ENCODE measurements at places on chromosomes 16 and 17.

- DNase-seq = no peak
These were observed 469.6 kb upstream of the HSBP1 start for GRCh38 chr16:83338138-83338537.

GRCh38 chr17:17836818-17837379 lies at the start of gene SREBF1:
SREBF1 (minus strand) TSS chr17:17836986; CDS start chr17:17836817, 169 bp downstream.
- peak; percentile 85 for DNase-seq

DNA sequence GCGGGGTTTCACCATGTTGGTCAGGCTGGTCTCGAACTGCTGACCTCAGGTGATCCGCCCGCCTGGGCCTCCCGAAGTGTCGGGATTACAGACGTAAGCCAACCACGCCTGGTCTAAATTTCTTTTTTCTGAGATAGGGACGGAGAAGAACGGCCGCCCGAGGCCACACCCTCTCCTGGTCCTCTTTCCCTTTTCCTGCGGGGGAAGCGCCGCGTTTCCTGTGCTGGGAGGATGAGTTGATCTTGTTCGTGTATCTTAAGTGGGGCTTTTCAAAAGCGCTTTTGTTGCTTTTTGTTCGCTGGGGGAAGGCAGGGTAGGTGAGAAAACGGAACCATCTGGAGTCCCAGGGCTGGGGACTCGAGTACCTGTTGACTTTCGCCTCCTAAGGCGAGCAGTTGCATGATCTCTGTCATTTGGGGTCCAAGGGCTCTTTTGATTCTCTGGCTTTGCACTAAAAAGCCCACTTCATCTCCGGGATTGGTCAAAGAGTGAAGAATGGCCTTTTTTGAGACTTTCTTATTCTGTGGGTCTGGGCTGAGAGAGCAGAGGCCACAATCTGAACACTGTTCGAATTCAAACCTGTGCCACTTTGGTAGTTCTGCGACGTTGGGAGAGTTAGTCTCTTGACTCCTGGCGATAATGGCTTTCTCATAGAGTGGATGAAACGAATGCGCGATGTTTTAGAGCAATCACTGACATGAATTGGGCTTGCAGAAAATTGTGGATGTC lies 1.3 kb downstream of the FUS start:
- peak; percentile 36 for DNase-seq

GRCh38 chr16:87661561-87661960 lies 59.3 kb downstream of the JPH3 start:
- peak; percentile 52 for DNase-seq

- DNase-seq = no peak
These were observed 77.9 kb upstream of the DYNLRB2 start for GRCh38 chr16:80462917-80463316.

DNA sequence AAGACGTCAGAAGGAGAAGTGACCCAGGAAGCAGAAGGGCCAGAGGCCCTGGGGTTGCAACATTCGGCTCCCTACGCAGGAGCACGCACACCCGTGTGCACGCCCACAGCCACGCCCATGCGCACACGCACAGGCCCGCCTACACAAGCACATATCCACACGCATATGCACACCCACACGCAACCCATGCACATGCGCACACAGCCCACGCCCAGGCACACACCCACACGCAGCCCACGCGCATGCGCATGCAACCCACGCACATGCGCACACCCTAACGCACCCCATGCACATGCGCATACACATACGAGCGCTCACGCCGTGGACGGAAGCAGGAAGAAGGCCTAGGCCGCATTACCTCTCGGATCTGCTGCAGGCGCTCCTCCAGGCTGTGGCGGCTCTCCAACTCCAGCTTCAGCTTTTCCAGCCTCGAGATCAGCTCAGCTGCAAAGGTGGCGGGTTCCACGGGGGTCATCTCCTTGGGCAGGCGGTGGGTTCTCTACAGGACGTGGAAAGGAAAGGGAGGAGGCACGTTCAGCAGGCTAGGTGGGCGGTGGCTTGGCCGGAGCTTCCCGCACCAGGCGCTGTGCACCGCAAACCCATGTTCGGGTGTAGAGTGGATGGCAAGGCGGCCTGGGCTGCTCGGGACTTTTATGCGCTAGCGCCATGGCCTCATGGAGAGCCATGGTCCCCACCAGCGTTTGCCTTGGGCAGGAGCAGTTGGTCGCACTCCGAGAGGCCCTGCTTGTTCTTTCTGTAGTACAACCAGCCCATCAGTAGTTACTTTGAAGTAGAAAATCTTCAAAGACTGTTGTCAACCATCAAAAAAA lies 23.4 kb downstream of the AXIN2 start:
- no peak for DNase-seq

GRCh38 chr17:63116228-63116627 lies 150.2 kb downstream of the TANC2 start:
- no peak for DNase-seq

DNA sequence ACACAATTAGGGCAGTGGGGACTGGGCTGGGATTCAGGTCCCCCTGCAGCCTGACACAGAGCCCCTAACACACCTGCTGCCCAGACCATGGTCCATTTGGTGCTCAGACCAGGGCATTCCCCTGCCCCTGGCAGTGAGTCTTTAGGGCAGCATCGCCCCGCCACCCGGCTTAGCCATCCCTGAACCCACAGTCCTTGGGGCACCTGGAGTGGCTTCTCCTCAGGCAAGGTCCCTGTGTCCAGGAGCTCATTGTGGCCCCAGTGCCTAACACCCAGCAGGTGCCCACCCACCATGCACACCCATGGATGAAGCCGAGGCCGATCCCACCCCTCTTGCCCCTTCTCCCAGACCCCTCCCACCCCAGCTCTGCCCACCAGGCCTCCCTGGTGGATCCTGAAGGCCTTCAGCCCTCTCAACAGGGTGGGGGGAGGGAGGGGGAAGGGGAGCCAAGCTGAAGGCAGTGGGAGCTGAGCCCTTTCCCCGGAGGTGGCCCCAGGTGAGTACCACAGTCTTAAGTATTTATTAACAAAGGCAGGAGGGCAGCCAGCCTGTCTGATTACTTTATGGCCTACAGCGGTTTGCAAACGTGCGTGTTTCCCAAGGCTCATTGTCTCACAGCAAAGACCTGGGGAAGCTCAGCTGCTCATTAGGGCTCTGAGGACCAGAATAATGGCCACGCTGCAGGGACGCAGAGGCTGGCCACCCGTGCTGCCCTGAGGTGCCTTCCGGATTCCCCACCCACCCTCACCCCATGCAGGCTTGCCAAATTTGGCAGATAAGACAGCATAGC lies 38.5 kb downstream of the RBFOX3 start:
- no peak for DNase-seq

DNA sequence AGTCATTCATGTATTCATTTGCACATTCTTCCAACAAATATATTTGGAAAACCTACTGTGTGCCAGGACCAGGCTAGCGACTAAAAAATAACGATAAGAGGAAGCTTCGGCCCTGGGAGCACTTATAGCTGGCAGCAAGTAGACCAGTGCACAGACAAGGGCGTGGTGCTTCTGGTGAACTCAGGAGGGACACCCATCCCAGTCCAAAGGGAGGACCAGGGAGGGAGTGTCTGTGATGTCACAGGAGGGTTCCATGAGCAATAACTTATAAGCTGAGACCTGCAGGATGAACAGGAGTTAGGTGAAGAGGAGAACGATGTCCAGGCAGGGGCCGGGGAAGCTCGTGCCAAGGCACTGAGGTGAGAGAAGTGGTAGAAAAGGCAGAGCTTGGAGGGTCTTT lies 17.4 kb upstream of the PHOSPHO1 start:
- no peak for DNase-seq

GRCh38 chr17:61317779-61318178 lies 81.9 kb upstream of the TBX2 start:
- DNase-seq = no peak

DNA sequence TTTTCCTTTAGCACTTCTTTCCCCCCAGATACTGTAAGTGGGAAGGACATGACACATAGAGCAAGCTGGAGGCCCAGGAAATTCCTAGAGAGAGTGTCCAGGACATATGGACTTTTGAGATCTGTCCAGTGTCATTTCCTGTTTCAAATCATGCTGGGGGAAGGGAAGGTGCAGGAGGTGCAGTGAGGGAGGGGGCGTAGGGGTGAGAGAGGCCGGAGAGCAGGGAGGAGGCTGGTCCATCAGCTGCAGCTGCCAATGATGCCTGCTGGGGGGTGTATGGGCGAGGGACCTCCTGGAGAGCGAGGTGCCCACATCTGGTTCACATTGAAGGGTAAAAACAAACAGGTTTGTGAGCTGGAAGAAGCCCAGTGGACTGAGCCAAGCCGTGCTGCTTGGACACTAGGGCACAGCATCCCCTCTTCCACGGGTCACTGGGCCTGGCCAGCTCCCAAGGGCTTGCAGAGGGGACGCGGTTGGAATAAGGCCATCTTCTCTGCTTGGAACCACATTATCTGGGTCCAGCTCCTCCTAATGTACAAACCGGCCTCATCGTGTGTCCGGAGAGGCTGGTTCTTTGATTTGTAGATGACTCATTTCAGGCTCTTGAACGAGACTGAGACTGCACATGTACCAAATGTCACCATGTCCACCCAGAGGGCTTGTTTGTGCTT lies 70.4 kb upstream of the SMURF2 start:
- DNase-seq = no peak

- DNase-seq = no peak
These were observed 299.8 kb downstream of the SEC14L1 start for GRCh38 chr17:77440560-77440981.

- DNase-seq = no peak
These were observed 27.6 kb upstream of the PITPNA start for GRCh38 chr17:1590029-1590746.

DNA sequence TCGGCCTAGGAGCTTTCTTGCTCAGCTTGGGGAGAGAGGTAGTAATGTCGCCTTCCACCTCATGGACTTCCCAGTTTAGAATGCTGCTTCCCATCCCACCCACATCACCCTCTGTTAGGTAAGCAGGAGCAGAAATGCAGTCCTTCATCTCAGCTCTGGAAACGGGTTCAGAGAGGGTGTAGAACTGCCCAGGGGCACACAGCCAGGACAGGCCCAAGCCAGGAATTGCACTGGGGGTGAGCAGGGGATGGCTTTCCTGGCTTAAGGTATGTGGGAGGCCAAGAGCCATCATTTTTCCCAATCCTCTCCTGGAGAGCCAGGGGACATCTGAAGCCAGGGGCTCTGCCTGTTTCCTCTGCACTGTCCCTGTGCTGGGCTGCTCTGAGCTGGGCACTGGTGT lies 33.6 kb downstream of the RAI1 start:
- DNase-seq = no peak

DNA sequence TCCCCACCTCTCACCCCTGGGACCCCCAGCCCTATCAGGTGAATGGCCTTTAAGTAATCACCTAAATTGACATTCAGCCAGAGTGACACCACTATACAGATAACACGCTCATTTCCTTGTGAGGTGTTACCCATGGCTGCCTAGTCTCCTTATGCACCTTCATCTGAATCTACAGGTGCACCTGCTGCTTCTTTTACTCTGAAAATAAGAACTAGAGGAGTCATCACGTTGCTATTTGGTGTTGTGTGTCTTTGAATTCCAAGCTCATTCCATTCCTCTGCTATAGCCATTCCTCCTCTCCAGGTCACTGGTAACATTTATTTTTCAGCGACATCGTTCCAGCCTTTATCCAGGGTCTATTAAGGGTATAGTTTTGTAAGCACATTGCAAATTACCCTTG lies 9.8 kb downstream of the LGALS9 start:
- DNase-seq = no peak

DNA sequence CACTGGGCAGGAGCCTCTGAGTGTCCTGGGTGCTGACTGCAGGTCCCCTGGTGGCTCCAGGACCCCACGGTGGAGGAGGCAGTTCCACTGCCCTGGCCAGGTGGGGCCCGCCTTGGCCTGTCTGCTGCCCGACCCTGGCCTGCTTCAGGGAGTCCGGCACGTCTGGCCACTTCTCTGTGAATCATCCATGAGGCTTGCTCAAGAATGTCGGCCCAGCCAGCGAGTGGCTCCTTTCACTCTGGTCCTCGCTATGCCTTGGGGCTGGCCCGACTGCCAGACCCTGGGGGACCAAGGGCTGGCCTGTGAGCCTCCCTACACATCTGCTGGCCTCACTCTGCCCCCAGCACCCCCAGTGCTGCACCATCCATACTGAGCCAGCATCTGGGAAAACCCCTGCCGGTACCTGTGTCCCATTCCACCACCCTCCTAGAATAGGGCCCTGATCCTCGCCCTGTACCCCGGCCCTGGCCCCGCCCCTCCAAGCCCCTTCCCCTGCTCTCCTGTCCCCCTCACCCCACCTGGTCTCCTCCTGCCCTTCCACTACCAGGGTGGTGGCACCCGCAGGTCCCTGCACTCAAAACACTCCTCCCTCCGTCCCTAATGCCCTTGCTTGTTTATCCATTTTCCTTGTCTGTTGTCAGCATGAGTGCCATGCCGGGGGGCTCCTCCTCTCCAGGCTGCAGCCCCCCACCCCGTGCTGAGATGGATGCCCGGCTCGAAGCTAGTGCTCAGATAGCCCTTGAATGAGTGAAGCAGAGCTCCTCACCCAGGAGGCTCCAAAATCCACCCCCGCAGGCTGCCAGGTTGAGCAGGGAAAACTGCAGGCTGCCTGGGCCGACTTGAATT lies 35.5 kb downstream of the ADCY7 start:
- DNase-seq = no peak

GRCh38 chr17:40815381-40815780 lies 7.0 kb downstream of the KRT10 start:
- no peak for DNase-seq

- no peak for DNase-seq
These were observed 264.2 kb downstream of the UTP18 start for GRCh38 chr17:51524524-51524923.

DNA sequence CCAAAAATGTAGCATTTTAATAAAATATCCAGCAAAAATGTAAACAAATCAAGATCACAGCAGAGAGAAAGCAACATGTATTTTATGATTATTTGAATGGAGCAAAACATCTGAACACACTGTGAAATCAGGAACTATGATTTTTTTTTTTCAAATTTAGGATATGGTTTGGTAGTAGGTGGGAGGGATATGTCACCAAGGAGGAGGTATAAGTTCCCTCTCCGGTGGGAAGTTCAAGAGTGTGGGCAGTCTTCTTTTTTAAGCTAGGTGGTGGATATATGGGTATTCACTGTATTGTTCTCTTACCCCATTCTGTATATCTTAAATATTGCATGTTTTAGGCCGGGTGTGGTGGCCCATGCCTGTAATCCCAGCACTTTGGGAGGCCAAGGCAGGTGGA lies 10.2 kb downstream of the CDR2 start:
- DNase-seq = no peak

- DNase-seq = no peak
These were observed 5.3 kb downstream of the MAF start for GRCh38 chr16:79595231-79595641.

GRCh38 chr17:5913641-5914040 lies 156.5 kb upstream of the WSCD1 start:
- no peak for DNase-seq

GRCh38 chr16:309476-309875 lies 26.5 kb downstream of the PDIA2 start:
- DNase-seq = no peak

- DNase-seq = no peak
These were observed 8.8 kb downstream of the TMEM186 start for GRCh38 chr16:8788578-8789172.

- no peak for DNase-seq
These were observed 52.5 kb downstream of the FTO start for GRCh38 chr16:53756275-53756996.
